Astrocyte of the cerebellum (primary cell): ENCODE measurements at places on chromosomes 11 and 22.
A peak's percentile ranks its signal among the peaks of the same experiment; 100 is the strongest.

DNA sequence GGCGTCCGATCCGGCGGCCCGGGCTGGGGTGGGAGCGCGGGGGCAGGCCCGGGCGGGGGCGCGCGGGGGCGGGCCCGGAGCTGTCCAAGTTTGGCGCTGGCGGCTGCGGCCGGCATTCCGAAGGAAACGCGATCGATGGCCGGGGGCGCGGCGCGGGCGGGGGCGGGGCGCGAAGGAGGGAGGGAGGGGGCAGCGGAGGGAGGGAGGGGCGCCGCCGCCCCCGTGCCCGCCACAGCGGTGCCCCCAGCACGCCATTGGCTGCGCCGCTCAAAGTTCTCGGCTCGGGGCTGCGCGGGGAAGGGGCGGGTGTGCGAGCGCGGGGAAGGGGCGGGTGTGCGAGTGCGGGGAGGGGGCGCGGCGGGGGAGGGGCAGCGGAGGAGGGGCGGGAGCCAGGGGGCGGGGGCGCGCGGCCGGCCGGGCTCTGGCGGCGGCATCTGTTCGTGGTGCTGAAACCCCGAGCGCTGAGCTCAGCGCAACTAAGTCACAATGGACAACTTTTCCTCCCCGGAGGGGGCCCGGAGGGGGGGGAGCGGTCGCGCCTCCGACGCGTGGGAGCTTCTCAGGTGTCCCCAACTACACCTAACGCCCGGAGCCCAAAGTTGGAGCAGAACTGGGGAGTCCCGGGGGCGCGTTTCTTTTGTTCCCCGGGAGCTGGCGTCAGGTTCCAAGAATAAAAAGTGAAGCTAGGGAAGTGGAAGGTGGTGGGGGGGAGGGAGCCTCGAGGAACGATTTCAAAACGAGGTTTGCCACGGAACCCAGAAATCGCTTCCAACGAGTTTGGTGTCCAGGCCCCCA is 2.2 kb downstream of the PHF21B start:
- no peak for DNase-seq

DNA sequence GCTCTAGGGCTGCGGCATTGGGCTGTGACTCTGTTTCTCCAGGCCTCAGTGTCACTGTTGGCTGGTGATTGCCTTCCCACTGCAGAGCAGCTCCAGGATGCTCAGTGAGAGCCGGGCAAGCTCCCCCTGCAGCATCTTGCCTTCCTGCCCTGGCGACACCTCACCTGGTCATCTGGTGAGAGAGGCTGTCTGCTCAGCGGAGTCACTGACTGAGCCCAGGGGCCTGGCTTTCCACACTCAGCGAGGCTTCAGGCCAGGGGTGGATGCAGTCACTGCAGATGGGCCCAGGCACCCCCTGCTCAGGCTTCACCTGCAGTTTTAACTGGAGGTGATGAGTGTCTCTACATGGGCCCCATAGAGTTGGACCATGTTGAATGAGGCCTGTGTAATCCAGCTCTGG is 136.8 kb downstream of the CACNA1I start:
- DNase-seq = no peak

GRCh38 chr22:20118300-20119020 is 1.4 kb upstream of the TRMT2A start:
- DNase-seq = no peak

- no peak for DNase-seq
These were observed 41.6 kb downstream of the MRTFA start for GRCh38 chr22:40594924-40595323.

DNA sequence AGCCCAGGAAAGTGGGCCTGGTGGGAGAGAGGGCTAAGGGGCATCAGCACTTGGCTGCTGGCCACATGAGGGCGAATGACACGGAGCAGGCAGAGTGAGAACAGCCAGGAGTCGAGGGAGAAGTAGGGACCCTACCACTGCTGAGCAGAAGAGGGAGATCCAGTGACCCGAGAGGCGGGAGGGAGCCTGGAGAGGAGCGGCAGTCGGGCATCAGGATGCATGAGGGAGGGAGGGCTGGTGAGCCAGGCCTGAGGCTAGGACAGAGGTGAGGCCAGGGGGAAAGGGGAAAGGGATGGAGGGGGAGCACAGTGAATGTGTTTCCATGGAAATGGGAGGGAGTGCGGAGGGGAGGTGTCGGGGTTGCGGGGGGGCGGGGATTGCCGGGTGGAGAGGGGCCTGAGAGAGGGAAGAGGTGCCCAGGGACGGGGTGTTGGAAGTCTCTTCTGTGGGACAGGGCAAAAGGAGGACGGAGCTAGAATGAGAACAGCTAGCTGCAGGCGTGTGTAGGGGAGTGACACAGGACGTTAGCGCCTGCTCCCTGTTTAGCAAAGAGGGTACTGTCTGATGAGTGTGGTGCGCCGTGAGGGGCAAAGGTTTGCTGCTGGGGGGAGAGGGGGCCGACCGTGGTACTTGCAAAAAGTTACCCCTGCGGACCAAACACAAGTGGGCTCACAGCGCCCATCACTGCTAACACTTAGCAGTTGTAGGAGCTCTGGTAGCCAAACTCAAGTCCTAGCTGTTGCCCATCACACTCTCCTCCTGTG is 37.1 kb upstream of the WNT11 start:
- no peak for DNase-seq

GRCh38 chr11:61110255-61111049 is 8.2 kb downstream of the CD5 start:
- DNase-seq = no peak

DNA sequence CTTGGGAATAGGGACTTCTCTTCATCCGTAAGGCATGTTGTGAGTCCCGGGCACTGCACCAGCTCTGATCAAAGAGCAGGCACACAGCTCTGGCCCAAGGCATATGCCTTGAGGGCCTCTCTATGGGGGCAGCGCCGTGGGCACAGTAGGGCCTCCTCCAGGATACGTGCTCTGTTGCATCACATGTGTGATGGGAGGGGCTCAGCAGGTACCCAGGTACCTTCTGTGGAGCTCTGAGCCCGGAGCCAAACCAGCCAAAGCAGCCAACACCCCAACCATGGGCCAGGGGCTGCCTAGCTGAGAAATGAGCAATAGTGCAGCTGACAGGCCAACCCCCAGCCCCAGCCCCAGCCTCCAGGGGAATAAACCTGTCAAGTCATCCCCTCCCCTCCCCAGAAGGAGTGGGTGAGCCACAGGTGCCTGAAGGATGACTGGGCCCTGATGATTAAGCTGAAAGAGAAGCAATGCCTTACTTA is 79.7 kb upstream of the SHISAL1 start:
- no peak for DNase-seq

DNA sequence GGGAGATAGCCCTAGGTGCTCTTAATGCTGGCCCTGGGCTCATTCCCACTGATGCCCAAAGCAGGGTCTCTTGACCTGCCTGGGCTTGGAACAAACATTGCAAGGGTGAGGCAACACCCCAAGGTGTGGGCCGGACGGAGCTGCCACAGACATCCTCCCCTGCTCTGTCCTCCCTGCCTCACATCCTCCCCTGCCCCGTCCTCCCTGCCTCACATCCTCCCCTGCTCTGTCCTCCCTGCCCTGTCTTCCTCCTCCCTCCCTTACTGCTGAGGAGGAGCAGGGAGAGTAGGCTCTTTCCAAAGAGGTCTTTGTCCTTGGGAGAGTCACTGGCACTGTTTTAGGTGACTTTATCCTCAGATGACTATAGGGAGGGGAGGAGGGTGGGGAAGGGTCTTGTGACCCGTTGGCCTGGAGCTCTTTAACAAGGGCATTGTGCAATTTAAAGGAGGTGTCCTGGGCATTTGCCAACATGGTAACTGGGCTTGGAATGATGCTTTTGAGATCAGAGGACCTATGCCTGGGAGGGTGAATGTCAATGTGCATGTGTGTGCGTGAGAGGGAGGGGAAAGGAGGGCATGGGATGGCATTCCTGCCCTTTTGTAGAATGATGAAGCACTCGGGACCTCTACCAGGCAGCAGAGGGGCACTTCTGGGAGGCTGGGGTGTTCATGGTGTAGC is 700 bp downstream of the FAM180B start:
- no peak for DNase-seq

- peak; percentile 42 for DNase-seq
These were observed 39.0 kb upstream of the ADA2 start for GRCh38 chr22:17258015-17258787.

DNA sequence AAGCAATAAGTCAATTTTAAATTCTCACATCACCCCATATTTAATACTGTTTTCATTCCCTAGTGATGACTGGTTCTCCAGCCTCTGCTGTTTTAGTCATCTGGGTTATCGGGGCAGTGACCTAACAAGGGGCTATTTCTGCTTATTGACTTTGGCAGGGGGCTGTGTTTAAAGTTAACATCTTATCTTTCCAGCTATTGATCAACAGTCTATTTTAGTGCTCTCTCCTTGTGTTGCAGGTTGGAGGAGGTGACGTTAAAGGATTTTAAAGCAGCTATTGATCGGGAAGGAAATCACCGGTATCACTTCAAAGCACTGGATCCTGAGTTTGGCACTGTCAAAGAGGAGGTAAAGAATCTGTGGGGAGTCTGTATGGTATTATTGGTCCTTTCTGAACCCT is 7.7 kb upstream of the DLAT start:
- no peak for DNase-seq

- DNase-seq = no peak
These were observed 93.7 kb downstream of the PRR5L start for GRCh38 chr11:36389811-36390210.

DNA sequence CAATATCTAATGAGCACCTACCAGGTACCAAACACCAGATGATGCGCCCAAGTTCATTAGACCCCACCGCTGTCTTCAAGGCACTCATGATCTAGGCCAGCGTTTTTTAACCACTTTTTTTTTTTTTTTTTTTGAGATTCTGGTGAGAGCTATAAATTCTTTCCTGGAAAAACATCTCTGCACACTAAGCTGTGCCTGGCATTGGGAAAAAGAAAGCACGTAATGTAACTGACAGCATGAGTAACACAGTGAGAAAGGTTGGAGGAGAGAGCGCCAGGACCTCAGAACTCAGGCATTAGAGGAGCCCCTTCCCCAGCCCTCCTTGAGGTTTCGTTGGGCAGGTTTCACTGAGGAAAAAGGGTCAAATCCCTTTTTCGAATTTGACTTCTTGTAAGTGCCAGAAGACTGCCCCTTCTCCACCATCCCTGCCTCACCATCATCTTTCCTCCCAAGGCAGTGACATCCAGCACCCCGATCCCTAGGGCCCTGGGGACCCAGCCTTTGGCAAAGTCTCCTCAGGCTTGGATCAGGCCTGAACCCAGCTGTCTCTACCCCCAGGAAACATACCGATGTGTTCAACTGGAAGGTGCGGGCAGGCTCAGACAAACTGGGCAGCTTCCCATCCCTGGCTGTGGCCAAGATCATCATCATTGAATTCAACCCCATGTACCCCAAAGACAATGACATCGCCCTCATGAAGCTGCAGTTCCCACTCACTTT is 26.1 kb upstream of the SMIM35 start:
- DNase-seq = no peak

GRCh38 chr11:112797648-112798293 is 163.4 kb upstream of the NCAM1 start:
- DNase-seq = no peak

DNA sequence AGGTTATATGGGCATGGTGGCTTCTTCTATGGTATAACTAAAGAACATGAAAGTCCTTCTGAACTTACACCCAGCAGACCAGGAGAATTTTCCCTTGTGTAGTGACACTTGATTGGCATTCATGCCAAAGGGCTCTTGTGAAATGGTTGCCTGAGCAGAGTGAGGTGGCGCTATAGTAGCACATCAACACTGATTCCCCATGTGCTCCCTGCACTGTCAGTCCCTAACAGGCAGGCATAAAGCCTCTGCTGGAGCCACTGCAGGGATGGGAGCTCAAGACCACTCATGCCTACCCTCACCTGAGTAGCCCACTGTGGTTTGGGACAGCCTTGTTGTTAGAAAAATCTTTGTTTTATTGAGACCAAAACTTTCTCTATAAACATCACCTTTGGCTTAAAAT is 92.6 kb upstream of the LIN7C start:
- DNase-seq = no peak

DNA sequence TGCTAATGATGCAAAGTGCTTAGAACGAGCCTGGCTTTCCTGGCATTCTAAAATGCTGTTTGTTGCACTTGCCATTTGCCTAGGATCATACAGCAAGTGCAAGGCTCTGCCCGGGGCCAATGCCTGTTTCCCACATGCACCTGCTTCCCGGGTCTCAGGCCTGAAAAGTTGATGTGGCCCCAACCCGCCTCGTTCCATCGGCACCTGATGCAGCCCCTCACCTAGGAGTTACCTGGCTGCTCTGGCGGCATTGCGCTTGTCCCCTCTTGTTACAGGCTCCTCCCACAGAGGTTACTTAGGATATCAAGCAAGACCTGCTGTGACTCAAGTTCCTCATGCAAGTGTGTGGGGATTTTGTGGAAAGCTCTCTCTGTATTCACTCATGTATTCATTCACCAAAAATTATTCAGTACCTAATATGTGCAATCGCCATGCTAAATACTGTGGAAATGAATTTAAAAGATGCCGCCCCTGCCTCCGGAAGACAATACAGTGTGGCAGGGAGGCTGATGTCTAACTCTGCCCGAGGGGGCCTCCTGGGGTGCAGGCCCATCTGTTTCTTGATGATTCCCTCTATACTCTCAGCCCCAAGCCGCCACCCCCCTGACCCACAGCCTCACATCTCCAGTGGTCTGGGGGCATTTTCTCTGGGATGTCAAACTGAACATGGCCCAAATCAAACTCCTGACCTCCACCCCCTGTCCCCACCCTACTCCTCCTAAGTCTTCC is 184.5 kb downstream of the EFCAB6 start:
- no peak for DNase-seq

GRCh38 chr11:96607864-96608558 is 218.2 kb downstream of the JRKL start:
- DNase-seq = no peak

GRCh38 chr22:22218302-22218701 is 26.3 kb upstream of the VPREB1 start:
- DNase-seq = no peak

- no peak for DNase-seq
These were observed 17.8 kb downstream of the PRR5 start for GRCh38 chr22:44719586-44720368.

DNA sequence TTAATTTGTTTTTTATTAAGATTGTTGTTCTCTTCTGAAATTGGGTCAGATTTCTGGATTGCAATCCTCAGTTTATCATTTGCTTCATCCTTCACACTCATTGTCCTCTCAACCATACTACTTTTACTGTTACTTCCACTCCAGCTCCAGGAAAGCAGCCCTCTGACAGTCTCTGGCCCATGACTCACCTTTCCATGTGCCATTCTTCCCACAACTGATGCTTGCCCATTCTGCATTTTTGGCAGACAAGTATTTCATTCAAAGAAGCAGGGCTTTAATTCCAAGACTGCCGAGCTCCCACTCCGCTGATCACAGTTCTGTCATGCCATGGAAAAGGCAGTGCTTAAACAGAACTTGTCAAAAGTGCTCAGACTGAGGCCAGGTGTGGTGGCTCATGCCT is 139.2 kb downstream of the WNT11 start:
- peak; percentile 46 for DNase-seq

DNA sequence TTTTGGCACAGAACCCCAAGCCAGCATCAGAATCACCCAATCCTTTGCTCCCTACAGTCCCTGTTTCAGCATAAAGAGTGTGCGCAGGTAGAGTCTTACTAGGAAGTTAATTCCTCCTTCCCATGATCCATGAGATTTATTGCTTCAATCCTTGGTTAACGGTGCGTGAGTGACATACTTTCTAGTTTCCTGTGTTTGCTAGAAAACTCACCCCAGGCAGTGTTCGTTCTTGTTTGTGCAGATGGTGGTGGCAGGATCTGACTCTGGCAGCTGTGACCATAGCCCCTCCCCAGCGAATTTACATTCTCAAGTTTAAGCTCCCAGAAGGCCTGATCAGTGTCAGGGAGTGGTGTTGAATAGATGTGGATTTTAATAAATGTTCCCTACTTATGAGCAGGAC is 106.7 kb upstream of the CCT8L2 start:
- no peak for DNase-seq

GRCh38 chr22:32378707-32379272 is 21.1 kb downstream of the RFPL3 start:
- no peak for DNase-seq

- no peak for DNase-seq
These were observed 160.2 kb downstream of the KIRREL3 start for GRCh38 chr11:126840201-126840886.
